Esophagus mucosa (tissue), 1 donor: ENCODE measurements at places on chromosomes 11 and 22.

DNA sequence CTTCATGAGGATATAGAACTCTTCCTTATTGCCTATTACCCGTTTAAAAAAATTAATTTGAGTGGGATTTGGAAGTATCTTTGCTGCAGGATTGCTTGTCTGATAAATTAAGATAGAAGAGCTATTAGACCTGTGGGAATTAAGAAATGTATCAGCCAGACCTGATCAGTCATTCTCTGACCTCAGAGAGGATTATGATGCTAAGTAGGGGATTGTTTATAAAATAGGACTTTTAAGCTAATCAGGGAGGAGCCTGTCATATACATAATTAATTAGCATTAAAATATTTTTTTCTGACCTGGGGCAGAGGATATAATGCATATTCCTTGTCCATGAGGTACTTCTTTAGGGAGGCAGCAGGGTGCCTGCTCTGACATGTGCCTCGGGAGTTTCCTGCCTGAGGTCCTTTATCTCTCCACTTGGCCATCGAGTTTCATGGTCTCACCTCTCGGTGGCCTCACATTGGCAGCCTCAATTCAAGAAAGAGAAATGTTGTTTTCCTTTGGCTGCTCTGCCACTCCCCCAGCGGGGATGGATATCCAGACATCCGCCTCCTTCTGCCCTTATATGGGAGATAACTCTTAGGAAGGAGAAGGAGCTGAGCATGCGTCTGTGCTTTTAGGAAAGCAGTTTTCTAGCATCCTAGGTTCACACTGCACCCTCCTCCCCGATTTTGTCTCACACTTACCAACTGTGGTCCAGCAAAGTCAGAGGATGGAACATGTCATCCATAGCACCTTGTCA is 41.1 kb downstream of the DIXDC1 start:
- peak; percentile 49 for ATAC-seq

GRCh38 chr22:38831166-38831945 is 12.5 kb downstream of the NPTXR start:
- no peak for ATAC-seq

- ATAC-seq: no peak
These were observed 75.4 kb downstream of the ME3 start for GRCh38 chr11:86596861-86597586.

- ATAC-seq: no peak
These were observed 44.0 kb upstream of the C11orf87 start for GRCh38 chr11:109378034-109378433.

DNA sequence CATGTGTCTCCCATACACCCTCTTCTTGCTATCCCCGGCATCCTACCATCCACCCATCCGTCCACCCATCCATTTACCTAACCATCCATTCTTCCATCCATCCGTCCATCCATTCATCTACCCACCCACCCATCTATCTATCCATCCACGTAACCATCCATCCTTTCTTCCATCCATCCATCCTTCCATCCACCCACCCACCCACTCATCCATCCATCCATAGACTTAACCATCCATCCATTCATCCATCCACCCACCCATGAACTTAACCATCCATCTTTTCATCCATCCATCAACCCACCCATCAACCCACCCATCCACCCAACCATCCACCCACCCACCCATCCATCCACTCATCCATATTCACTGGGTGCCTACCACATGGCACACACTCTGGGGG is 10.6 kb upstream of the CDC42EP2 start:
- ATAC-seq: no peak

DNA sequence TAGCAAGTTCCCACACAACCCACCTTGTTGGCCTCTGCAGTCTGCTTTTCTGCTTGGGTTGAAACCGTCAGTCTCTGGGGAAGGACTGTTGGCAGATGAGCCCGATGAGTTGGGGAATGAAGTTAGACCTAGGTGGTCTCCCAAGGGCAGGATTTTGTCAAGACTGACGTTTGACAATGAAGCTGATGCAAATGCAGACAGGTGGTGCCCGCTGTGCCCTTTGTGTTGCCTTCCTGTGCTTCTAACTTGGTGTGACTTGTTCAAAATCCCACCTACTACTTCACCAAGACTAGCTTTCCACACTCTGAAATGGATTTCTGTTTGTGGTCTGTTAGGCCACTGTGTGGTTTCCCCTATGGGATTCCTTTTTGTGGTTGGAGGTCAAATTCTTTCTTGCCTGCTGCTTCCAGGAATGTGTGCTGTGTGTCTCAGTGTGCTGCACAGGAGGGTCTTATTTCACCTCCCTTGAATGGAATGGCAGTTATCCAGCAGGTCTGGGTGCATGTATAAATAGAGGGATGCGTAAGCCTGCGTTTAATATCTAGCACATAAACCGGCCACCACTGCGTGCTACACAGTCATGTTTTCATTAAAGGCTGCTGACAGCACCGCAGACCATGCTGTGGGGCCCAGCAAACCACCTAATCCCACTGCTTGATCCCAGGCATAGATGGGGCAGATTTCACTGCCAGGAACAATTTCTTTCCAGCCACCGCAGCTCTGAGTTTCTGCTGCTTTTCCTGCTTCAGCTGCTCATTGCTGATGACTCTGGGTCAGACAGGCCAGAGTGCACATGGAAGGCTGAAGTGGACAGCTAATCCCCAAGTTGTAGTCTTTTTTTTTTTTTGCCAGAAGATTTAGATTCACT is 44.8 kb downstream of the ADAMTS8 start:
- no peak for ATAC-seq

DNA sequence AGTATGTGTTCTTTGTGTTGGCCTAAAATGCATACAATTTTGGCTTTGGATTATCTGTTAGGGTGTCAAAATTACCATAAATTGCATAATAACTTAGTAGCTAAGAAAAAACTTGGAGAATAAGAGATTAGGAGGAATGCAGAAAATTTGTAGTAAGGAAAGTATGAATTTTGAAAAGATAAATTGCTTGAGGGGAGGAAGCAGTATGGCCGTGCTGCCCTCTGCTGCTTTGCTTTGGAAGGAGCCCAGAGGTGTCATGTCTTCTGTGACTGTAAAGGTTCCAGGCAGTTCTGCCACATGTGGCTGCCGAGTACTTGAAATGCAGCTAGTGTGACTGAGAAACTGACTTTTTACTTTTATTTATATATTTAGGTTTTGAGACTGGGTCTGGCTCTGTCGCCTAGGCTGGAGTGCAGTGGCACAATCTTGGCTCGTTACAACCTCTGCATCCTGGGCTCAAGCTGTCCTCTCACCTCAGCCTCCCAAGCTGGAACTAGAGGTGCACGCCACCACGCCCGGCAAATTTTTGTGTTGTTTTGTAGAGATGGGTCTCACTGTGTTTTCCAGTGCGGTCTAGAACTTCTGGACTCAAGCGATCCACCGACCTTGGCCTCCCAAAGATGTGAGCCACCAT is 1.8 kb downstream of the ADSL start:
- no peak for ATAC-seq

DNA sequence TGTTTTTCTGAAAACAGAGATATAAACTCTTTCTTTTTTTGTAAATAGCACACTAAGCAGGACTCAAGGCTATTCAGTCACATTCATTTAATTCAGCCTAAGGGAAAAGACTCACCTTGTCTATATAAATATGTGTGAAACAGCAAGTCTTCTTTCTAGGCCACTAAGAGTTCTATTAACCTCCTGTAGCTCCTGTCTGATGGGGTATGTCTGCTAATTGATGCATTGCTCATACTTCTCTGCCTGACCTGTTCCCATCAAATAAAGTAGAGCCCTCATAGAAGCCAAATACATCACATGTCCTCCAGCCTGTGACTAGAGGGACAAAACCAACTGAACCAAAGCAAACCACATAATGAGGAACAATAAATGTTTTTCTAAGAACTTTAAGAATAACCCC is 68.2 kb downstream of the MSANTD4 start:
- no peak for ATAC-seq

DNA sequence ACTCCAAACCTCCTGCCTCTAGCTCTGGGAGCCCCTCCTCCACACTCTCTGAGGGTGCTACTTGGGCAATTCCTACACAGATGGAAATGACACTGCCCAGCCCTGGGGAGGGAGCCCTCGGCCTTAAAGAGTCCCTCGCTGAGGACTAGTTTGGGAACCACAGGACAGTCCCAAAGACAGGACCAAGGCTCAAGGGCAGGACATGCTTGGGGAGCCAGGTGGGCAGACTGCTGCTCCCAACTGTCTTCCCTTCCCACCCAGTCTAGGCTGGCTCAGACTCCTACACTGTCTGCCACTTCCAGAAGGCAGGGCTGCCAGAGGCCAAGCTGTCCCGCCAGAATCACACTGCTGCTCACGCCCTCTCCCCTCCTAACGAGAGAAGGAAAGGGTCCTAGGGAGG is 9.8 kb downstream of the ARRB1 start:
- no peak for ATAC-seq

DNA sequence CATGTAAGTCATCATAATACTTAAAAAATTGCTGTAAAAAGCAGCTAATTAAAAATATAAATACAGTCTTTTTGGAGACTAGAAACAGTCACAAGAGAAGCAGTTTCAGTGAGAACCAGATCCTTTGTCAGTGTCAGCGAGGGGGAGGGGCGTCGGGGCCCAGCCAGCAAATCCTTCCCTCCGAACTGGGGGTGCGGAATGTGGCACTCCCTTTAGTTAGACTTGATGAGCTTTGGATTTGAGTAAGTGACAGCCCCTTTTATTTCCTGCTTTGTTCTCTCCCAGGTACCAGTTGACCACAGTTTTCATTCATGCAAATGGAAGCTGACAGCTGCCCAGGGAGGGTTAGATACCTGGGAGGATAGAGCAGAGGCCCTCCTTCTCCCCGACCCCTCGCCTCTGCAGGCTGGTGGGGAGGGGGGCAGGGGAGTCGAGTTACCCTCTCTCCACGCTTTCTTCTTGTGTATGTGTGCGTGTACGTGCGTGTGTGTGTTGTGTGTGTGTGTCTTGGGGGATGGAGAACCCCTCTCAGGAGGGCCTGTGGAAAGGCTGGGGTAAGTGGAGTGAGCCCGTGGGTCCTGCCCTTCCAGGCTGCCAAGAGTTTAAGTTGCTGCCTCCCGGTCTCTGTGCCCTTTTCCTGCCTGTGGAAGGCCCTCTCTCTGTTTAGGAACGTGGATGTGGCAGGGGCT is 38.3 kb downstream of the PTPRJ start:
- ATAC-seq: no peak

DNA sequence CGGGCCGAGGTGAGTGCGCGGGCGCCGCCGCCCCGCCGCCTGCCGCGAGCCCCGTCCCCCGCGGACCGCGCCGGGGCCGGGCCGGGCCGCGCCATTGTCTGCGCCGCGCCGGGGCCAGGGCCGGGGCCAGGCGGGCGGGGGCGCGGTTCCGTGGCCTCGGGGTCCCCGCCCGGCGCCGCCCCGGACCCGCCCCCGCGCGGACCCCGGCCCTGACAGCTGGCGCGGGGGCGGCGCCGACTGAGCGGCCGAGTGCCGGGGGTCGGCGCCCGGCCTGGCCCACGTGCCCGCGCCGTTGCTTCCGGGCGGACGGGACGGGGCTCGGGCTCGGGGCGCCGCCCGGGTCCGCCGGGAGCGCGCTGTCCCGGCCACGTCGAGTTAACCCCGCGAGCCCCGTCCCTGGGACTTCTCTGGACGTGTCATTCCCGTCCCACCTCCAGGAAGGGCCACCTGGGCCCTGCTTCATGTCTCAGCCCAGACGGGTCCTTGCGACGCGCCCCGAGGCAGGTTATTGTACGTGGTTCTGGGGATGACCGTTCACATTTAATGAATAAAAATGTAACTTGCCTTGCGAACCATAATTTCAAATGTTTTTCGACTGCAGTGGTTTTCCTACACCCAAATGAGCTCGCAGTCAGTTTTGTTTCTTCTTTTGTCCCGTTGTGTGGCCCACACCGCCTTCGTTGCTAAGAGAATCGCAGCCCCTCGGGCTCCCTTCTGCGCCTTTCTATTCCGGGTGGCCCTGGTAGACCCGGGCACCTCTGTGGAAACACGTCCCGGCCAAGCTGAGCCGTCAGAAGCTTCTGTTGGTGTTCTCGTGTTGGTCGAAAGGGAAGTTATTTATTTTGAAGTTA is 562 bp downstream of the ZBED4 start:
- no peak for ATAC-seq

DNA sequence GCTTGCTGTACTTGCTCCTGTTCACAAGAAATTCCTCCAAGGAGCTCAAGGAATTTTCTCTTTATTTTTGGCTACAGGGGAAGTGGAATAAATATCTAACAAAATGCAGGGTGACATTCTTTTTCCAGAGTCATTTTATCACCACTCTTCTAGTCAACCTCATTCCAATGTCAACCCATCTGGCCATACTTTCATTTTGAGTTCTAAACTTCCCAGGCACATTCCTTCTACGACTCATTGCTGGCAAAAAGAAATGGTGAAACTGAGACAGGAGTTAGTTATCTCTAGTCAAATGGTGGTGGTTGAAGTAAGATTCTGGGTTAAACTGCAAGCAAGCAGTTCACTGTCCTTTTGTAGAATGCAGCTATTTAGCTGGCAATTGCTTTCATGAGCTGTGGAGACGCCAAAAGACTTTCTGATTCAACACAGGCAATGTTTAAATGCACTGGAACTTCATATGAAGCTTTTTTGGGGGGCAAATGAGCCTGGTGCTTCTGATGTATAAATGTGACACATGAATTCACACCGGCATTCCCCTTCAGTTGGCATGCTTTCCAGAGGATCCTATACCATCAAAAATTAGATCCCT is 304.6 kb downstream of the CADM1 start:
- ATAC-seq: no peak

- ATAC-seq: no peak
These were observed 45.7 kb downstream of the PAMR1 start for GRCh38 chr11:35479731-35480130.

GRCh38 chr11:19242179-19242932 is 1.6 kb upstream of the E2F8 start:
- no peak for ATAC-seq

DNA sequence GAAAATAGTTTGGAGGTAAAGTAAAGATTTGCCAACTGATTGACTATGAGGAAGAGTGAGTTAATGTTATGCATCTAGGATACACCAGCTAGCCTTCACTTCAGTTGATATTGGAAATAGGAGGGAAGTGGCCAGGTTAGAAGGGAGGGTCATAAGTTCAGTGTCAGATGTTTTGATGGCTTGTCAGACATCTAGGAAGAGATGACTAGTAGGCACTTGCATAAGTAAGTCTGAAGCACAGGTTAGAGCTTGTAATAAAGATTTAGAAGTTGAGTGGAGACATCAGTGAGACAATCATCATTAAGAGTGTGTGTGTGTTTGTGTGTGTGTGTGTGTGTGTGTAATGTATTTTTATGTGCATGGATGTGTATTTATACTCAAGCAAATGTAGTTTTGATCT is 146.1 kb downstream of the OR4C45 start:
- ATAC-seq: no peak
